ENCODE measurements at places on chromosomes 7 and 10.

GRCh38 chr10:129045599-129045998 lies 421.4 kb upstream of the MGMT start:
- DNase-seq: no peak

DNA sequence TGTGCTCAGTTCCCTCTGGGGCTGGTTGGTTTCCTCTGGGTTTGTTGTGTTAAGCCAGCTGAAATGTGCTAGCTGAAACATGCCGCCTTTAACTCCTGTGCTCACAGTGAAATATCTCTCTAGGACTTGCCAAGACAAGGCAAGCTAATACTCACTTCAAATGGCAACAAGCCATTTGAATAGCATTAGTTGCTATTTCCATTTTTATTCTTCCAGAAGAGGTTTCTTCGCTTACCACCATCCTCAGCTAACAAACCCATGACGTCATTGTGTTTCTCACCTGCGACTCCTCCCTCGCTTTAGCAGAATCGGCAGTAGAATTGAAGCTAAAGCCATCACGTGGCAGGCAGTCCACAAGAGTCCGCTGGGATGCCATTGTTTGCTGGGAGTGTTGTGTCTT lies 61.3 kb downstream of the ZNF22 start:
- no peak for DNase-seq

DNA sequence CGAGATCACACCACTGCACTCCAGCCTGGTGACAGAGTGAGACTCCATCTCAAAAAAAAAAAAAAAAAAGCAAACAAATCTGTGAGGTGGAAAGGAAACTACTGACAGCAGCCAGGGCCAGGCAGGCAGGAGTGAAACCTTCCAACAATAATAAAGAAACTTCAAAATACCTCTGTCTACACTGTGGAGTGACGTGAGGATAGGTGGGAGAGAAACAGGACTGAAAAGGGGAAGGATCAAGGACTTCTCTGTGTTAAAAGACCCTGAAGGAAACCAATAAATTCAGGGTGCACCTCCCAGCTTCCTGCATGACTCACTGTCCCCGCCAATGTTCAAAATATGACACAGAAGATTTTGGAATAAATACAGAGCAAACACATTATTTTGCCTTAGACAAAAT lies 82.9 kb downstream of the KIAA1549 start:
- DNase-seq: no peak

DNA sequence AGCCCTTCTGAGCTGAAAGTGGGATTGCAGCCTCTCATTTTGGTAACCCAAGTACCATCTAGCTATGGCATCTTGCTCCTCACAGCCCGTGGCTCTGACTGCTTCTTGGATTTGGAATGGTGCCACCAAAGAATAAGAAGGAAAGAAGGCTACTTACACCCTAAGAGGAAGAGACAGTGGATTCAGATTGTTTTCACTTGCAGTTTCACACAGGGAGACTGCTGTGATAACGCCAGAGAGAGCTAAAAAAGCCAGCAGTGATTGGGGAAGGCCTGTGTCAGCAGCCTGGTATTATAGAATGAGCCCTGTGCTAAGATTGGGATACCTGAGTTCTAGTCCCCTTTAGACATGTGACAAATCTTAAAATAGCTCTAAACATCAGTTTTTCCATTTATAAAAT lies 3.6 kb upstream of the LRRC4 start:
- no peak for DNase-seq

GRCh38 chr10:102931643-102932042 lies 13.5 kb downstream of the CNNM2 start:
- no peak for DNase-seq

DNA sequence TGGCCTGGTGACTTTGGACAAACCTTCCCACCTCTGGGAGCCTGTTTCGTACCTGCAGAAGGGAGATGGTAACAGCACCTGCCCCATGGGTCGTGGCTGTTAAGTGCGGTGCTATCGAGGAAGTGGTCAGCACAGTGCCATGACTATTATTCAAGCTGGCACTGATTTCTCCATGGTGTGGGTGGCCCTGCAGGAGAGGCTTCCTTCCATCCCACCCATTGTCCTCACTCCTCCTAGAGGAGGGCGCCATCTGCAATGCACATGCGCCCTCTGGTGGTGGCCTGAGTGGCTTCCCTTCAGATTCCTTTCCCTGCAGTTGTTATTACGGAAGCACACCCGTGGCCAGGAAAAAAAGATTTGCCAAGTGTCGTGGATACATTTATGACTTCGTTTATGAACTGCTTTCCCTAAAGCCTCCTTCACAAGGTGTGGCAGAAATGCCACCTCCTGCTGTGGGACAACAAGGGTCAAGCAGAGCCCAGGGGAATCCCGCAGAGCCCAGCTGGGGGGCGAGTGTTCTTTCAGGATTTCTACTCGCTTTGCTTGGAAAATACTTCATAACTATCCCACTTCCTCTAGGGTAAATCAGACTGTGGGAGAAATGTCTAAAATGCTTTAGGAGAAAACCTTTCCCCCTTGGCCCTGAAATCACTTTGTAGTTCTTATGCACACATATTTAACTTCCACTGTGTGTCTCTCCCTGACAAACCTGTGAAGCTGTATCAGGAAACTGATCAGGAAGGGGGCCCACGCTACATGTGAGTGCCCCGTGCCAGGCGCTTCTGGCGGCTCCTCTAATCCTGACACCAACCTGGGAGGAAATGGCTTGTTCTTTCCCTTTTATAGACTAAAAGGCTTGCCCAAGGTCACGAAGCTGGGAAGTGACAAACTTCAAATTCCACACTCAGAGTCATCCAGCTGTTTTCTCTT lies 98.0 kb upstream of the ANLN start:
- DNase-seq: peak; percentile 35

DNA sequence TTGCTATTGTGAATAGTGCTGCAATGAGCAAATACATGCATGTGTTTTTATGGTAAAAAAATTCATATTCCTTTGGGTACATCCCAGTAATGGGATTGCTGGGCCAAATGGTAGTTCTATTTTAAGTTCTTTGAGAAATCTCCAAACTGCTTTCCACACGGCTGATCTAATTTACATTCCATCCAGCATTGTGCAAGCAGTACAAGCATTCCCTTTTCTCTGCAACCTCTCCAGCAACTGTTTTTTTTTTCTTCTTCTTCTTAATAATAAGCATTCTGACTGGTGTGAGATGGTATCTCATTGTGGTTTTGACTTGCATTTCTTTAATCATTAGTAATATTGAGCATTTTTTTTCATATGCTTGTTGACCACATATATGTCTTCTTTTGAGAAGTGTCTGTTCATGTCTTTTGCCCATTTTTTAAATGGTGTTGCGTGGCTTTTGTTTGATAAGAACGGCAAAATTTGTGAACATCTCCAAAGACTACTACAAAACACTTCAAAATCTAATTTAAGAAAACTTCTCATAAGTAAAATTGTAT lies 136.1 kb upstream of the MYO3A start:
- no peak for DNase-seq

GRCh38 chr7:88315522-88315921 lies 8.8 kb upstream of the STEAP4 start:
- no peak for DNase-seq

DNA sequence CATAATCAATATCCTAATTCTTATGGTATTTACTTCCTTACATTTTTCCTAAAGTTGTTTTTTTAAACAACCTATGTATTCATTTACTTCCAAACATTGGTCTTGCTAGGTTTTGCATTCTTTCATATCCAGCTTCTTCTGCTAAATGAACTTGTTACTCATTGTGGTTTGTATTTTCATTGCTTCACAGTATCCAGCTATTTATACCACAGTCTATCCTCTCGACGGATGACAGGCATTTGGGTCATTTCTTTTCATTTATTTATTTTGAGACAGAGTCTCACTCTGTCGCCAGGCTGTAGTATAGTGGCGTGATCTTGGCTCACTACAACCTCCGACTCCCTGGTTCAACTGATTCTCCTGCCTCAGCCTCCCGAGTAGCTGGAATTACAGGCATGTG lies 66.8 kb downstream of the CCDC6 start:
- no peak for DNase-seq

DNA sequence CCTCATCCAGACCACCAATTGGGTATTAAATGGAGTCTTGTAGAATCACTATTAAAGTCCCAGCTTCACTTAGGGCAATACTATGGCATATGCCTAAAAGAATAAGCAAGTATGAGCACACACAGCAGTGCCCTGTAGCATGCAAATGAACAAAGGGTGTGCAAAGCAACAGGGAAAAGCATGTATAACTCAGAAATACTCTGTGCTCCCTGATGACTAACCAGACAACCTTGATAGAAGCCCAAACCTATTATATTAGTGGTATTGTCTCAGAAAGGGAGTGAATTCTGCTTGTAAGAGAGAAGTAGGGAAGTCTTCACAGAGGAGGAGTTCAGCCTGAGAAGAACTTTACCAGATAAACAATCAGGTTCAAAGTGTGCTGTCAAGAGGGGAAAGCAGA lies 131.2 kb downstream of the DGKI start:
- no peak for DNase-seq

DNA sequence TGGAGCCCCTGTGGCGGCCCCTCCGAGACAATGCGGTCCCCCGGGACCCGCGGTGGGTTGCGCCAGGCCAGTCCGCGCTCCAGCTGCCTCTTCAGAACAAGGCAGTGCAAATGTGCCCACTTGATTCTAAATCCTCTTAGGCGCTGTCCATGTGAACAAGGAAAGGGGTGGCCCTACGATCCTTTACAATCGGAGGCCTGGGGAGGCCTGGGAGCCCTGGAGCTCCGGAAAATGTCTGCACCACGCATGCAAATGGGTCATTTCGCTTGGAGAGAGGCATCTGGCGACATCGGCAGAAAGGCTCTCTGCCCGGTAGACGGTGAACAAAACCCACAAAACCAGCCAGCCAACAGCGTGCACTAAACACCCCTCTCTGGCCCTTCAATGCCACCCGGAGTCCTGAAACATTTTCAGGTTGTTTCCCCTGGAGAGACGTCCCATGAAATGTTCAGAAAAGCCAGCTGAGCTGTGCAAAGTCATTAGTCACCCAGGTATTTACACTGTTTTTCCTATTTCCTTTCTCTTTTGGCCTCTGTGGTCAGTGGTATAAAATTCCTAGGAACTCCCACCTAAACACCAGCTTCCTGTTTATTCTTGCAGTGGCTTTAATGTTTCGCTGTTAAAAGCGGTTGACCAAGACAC lies 102.8 kb upstream of the ZNF438 start:
- peak; percentile 43 for DNase-seq

DNA sequence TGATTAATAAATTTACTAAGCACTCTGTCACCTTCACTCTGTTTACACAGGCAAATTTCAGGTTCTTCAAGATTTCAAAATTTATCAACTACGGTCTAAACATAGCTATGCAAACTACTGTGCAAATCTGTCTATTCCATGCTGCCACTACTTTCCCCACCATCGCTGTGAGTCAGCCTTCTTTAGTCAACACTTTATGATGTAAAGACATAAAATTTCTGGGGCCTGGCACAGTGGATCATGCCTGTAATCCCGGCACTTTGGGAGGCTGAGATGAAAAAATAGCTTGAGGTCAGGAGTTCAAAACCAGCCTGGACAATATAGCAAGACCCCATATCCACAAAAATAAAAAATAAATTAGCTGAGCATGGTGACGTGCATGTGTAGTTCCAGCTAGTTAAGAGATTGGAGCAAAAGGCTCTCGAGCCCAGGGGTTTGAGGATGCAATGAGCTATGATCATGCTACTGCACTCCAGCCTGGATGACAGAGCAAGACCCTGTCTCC lies 42.6 kb downstream of the CNOT4 start:
- no peak for DNase-seq

GRCh38 chr10:78292250-78292981 lies 258.8 kb downstream of the RPS24 start:
- no peak for DNase-seq

DNA sequence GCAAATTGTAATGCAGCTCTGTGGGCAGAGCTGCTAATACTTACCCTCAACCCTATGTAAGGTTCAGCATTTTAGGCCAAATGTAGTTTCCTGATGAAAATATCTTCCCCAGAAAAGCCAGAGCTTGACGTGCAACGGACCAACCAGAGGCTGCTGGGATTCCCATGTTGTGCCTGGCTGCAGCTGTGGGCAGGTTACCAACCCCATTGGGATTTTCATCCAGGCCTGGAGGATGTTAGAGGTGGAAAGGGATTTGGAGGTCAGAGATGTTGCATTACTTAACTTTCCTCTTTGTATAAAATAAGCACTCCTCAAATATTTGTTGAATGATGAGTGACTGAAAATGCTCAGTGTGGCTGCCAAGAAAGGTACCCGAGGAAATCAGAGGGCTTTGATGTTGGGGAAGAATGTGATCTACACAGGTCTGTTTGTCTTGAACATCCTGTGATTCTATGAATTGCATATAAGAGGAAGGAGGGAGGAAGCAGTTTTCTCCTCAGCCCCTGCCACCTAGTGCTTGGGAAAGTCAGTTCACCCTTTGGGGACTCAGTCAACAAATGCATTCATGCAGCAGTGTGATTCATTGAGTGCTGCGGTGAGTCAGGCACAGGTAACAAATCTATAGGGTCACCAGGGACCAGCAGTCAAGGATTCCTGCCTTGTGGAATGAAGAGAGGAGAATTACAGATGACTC lies 487.2 kb downstream of the RPS24 start:
- no peak for DNase-seq

DNA sequence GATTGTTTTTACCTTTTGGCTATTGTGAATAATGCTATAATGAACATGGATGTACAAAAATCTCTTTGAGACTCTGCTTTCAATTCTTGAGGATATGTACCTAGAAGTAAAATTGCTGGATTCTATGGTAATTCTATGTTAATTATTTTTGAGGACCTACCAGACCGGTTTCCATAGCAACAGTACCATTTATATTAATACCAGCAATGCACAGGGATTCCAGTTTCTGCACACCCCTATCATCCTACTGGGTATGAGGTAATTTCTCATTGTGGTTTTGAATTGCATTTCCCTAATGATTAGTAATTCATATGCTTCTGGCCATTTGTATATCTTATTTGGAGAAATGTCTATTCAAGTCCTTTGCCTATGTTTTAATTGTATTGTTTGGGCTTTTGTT lies 9.9 kb upstream of the PPP1R9A start:
- DNase-seq: no peak

DNA sequence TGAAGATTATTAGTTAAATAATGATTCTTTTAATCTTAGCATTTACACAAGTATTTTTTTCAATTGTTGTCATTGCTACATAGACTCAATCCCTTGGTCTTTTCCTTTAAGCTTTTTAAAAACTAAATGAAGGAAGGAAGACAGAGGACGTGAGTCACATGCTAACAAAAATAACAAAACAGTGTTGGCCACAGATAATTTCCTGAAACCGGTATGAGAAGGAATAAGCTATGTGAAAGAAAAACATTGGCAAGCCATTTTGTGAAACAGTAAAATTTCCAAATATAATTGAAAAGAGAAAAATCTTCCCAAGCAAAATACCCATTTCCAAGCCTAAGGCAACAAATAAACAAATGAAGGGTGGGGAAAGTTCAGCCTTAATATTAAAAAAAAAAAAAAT lies 223.0 kb downstream of the AHR start:
- DNase-seq: no peak

DNA sequence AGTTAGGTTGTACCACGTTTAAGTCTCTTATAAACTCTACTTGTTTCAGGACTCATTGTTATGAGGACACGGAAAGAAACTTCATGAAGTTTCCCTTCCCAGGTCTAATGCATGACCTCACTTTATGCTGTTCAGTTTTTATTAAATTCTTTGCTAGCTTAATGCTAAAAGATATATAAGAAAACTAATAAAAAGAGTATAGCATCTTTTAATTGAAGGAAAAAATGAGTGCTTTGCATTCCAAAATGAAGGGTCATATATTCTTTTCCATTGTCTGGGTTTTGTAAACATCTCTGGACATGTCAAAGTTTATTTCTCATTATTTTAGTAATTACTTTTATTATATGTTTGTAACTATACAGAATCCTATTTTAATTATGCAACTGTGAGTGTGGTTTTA lies 255.8 kb downstream of the CREB5 start:
- no peak for DNase-seq
